ENCODE measurements at places on chromosomes 4 and X.

DNA sequence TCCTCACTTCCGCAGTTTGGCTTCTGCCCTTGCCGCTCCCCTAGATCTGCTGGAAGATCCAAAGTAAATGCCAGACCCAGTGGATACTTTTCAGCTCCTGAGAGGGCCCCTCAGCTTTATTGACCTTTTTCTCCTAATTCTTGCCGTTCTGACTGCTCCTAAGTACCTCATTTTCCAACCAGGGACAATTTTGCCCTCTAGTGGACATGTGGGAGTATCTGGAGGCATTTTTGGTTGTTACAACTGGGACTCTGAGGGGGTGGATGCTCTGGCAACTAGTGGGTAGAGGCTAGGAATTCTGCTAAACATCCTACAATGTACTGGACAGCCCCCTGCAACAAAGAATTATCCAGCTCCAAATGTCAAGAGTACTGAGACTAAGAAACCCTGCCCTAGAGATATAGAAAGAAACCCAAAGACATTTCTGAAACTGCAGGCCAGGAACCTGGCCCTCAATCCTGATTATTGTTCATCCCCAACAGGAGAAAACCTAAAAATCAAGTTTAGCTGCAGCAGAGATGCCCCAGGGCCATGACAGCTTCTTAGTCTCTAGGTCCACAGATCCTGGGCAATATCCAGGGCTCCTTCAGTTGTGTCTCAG is 3.4 kb downstream of the TEX13B start:
- no peak for DNase-seq

GRCh38 chr4:137754652-137755471 is 222.6 kb upstream of the PCDH18 start:
- no peak for DNase-seq

DNA sequence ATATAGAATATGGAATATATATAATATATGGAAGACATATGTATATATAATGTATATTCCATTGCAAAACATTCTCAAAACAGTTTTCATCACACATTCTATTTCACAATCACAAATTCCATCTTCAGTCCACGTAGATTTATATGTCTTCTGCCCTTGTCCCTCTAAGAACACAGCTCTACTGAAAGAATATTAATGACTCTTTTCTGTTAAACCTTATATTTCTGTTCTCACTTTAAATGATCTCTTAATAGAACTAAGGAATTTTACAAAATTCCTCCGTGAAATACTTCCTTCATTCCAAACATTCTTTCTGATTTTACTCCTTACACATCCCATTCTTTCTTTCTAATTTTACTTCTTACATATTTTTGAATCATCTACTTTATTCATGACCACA is 1043.1 kb upstream of the PABPC4L start:
- DNase-seq = no peak

DNA sequence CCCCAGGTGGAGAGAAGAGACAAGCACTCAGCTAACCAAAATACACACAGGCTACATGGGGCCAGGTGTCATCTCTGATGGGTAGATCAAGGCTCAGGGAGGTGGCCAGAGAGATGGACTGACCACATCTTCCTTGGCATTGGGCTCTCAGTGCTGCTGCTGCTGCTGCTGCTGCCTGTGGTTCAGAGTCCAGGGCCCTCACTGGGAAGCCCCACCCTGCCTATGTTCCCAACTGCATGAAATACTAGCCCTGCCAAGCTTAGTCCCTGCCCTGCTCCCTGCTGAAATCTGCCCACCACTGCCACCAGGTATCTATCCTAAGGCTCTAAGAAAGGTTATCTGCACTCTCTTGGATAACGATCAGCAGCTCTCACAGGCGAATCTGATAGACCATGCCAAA is 118.7 kb downstream of the EFHC2 start:
- DNase-seq = no peak

DNA sequence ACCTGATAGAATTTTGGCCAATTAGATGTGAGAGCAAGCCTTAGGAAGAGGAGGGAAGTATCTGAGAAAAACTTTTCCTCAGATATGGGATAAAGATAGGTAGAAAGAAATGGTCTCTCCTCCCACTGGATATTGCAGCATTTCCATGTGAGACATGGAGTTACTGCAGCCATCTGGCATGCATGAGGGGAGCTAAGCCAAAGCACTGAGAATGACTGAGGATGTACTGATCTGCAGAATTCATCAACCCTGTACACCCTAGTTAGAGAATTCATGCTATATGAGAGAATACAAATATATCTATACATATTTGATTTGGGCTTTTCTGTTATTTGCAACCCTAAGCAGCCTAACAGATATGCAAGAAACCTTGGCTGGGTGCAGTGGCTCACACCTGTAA is 52.5 kb upstream of the RPL34 start:
- DNase-seq = no peak

GRCh38 chr4:89551191-89551590 is 243.6 kb upstream of the GPRIN3 start:
- DNase-seq = no peak

DNA sequence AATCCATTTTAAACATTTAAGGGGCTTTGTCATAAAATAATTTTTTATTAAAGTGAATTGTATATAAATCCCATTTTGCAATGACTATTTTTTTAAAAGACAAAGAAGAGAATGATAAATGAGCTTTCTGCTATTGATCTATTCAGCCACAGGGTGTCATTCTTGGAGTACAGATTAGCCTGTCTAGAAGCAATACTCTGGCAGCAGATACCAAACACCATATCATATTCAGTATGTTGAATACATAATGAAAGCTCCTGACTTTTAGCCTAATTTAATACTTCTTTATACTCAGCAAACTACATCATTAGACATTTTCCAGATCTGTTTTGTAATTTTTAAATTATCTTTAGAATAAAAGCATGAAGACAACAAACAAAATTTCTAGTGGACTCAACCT is 496.3 kb downstream of the PDGFC start:
- DNase-seq = no peak

DNA sequence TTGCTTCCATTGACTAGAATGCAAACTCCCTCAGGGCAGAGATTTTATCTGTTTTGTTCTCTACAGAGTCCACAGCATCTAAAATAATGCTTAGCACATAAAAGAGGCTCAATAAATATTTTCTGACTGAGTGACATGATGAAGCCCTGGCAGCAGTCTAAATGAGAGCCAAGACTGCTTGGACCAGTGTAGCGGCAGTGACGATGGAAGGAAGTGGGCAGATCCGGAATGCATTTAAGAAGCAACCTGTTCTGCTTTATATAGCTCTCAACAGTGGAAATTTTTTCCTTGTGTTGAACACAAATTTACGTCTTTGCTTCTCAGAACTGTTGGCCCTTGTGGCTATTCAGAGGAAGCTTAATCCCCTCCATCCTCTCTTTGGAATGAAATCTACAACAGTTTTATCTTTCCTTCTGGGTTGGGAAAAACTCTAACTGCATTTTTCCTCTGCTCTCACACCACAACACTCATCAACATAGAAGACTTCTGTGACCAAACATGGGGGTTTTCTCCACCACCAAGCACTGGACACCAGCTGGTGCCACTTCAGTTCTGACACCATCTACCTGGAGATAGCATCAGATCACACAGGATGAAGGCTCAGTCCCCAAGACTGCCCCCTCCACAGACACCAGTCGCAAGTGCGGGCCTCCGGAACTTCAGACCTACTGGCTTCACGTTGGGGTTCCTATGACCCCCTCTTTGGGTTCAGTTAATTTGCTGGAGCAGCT is 7.0 kb upstream of the BEND4 start:
- no peak for DNase-seq

- no peak for DNase-seq
Observed at GRCh38 chr4:114364857-114365256, 233.8 kb upstream of the UGT8 start.

DNA sequence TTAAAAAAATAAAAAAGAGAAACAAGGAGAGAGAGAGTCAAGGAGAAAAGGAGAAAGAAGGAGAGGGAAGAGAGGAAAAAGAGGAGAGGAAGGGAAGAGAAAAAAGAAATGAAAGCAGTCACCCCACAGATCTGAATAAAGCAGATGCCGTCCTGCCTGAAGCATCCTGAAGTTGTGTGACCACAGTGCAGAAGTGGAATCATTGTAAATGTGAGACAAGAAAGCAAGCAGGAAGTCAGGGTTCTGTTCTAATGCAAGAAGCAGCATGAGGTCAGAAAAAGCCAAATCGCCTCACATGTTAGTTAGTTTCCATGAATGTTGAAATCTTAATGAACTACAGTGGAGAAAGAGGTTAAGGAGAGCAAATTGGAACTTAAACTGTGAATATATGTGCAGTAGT is 692.5 kb downstream of the CENPC start:
- DNase-seq = no peak

DNA sequence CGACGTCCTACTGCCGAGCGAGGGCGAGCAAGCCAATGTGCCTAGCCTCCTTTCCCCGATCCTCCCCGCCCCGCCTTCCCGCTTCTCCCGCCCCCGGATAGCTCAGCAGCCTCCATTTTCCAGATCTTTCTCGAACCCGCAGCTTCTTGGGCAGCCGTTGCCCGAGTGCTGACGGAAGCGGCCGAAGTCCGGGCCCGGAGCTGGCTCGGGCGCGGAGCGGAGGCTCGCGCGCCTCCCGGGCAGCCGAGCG is 172 bp upstream of the HSPA4L start:
- no peak for DNase-seq

- DNase-seq = no peak
Observed at GRCh38 chrX:11460347-11460746, 167.1 kb downstream of the AMELX start.

DNA sequence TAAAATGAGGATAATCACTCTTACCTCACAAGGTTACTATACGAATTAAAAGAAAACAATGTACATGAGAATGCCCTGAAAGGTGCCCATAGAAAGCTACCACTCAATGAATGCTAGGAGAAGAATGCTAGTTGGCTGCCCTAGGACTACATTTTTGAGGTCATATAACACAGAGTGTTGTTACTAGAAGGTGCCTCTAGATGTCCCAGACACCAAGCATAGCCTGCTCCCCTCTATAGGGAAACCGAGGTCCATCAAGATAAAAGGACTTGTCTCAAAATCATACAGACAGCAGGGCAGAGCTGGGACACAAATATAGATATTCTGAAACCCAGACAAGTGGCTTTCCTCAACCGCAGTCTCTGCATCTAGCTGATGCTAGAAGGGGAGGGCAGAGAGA is 147.0 kb upstream of the ARHGEF9 start:
- no peak for DNase-seq

DNA sequence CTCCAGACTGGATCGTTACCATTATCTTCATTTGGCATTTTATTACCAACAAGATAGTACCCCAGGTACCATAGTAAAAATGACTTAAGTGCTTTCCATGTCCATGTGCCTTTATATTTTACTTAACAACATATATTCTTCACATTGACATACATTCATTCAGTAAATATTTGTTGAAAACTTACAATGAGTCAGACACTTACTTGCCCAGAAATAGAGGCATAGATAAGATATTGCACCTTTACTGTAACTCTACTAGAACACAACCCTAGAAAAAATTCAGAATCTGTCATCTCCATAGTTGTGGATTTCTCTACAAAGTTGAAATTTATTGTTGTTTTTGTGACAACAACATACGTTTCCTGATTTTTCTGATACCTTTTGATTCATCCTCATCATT is 640.6 kb downstream of the RPA4 start:
- DNase-seq = no peak

DNA sequence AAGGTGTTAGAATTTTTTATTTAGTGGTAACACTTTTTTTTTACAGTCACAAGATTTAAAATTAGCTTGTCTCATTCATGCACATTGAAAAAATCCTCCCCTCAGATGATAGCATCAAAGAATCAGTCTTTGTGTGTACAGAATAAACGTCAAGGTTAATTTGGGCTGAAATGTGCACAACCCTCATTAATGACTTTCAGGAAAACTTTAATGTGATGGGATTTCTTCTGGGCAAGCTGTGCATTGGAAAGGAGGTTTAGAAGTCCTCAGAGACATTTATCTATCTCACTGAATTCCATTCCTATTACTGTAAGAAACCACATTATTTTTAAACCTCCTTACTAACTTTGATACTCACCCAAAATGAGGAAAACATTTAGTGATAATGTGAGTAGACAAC is 88.2 kb upstream of the TECRL start:
- DNase-seq = no peak

DNA sequence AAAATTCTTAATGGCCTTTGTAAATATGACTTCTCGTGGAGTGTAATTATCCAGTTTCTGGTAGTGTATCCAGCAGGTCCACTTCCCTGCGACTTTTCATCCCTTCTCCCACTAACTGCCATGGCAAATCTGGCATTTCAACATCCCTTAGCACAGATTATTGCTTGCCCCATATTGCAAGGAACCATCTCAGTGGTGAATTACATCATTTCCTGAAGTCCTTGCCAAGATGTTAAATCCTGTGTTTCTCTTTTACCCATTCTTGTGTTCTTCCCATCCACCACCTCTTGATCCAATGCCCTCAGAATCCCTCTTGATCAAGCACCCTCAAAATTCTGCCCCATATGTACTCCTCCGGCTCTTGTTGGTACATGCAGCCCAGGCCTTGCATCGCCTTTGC is 88.1 kb upstream of the ZNF81 start:
- no peak for DNase-seq

DNA sequence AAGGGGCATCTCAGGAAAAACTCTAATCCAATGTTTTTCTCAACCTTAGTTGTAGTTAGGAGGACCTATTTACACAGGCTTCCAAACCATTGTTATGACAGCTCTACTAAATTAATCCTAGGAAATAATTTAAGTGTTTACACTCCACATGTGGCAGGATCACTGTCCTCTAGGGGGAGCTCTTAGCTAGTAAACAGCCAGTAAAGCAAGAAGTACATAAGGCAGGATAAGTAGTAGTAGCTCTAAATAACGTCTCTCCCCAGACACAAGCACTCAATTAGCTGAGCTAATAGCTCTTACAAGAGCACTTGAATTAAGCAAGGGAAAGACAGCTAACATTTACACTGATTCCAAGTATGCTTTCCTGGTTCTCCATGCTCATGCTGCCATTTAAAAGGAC is 37.3 kb downstream of the NUDT11 start:
- no peak for DNase-seq

DNA sequence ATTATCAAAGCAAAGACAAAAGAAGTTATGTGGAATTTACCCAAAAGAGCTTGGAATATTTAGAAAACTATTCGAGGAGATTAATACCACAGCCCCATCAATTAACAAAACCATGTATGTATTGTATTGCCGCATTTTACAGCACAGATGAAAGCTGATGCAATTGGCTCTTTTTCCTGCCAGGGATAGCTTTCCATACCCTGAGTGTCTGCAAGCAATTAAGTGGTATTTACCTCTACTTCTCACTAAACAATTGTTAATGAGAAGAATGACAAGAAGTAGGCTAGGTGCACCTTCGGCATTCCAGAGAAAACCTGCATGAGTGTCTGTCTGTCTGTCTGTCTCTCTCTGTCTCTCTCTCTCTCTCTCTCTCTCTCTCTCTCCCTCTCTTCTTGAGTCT is 219.5 kb downstream of the PAPSS1 start:
- no peak for DNase-seq

- DNase-seq = no peak
Observed at GRCh38 chr4:146486565-146486964, 35.2 kb downstream of the SLC10A7 start.

GRCh38 chr4:71222661-71223060 is 116.2 kb upstream of the SLC4A4 start:
- no peak for DNase-seq

GRCh38 chr4:155966731-155967395 is 13.2 kb upstream of the CTSO start:
- DNase-seq = no peak

Measured in activated CD4-positive, alpha-beta memory T cell treated with anti-CD3 and anti-CD28 coated beads, Interleukin-2, amount 10 ng/mL, durations not matched to agents 7 days and 5 days (primary cell).